Foreskin fibroblast (primary cell): ENCODE measurements at places on chromosomes 11 and 22.

DNA sequence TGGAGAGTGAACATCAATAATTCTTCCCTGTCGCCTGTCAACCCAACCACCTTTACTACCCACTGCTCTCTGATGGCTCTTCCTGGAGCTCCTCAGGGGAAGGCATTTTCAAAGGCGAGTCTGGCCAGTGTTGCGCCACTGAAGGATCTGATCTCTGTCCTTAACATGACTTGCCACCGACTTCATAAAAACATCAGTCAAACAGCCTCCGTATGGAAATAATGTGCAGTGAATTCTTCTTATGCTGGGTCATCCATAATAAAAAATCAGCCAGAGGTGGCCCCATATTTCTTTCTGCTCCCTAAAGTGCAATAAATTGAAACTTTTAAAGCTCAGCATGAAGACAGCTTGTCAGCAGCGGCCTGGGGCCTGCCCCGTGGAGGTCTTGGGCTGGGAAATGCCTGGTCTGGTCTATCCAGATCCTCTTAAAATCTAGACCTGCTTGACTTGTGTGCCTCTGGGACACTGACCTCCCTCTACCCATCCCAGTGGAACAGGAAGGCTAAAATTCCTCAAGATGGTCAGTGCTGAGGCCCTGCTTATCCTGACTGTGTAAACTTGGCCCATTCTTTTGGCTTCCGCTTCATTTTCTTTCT, 199.5 kb downstream of the MYO18B start:
- no peak for DNase-seq

- DNase-seq: no peak
These were observed 10.9 kb downstream of the SMCO4 start for GRCh38 chr11:93532281-93532789.

- no peak for DNase-seq
These were observed 35.0 kb downstream of the RASSF10 start for GRCh38 chr11:13043912-13044628.

DNA sequence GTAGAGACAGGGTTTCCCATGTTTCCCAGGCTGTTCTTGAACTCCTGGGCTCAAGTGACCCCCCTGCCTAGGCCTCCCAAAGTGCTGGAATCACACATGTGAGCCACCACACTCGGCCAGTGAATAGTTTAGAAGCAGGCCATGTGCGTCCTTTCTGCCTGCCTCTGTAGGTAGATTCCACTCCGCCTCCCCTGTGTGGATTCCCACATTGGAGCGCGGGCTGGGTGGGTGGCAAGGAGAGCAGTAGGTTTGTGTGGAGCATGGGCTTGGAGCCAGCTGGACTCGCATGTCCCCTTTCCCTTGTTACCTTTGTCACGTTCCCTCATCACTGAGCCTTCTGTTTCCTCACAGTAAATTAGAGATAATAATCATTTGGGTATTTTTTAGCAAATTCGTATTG, 21.7 kb downstream of the PPFIA1 start:
- no peak for DNase-seq

DNA sequence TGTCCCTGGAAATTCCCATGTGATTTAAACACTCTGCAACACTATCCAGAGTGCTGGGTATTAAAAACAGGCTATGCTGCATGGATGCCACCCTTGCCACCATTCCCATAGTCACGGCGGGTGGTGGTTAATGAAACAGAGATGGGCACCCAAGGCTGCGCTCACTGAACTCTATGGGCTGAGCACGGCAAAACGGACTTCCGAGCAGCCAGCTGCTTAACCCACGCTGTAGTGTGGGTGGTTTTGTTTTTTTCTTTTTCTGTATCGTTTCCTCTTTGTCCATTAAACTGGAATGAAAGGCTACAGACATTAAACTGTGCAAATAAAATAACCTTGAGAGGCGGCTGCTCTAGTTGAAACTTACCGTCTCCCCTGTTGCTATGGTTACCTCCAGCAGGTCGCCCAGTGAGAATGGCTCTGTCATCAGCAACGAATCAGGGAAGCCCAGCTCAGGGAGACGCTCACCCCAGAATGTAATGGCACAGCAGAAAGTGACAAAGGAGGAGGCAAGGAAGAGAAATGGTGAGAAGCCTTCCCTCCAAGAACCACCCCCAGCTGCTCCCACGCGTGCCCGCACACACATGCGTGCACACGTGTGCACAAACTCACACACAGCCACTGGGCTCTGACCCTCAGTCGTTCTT, 102.1 kb downstream of the C11orf91 start:
- no peak for DNase-seq

DNA sequence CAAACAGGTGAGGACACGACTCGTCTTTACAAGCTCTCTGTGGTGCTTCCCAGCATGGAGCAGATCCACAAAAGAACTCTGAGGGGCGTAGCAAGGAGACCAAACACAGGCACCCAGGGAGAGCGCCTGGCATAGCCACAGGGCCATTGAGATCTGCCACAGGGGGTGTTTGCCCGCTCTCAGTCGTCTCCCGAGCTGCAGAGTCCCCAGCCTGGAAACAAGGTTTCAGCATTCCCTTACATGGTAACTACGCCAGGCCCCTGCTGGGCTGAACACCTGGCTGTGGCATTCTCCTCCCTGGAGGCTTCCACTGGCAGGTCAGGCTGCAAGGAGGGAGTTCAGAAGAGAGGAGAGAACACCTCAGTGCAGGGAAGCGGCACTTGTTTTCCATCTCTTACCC, 962.1 kb downstream of the NTM start:
- DNase-seq: no peak

GRCh38 chr11:134438542-134439537, 26.8 kb upstream of the B3GAT1 start:
- DNase-seq: no peak
